ENCODE measurements at places on chromosomes 5 and 9.

GRCh38 chr9:130391866-130392265, 52.9 kb upstream of the ASS1 start:
- no peak for DNase-seq

DNA sequence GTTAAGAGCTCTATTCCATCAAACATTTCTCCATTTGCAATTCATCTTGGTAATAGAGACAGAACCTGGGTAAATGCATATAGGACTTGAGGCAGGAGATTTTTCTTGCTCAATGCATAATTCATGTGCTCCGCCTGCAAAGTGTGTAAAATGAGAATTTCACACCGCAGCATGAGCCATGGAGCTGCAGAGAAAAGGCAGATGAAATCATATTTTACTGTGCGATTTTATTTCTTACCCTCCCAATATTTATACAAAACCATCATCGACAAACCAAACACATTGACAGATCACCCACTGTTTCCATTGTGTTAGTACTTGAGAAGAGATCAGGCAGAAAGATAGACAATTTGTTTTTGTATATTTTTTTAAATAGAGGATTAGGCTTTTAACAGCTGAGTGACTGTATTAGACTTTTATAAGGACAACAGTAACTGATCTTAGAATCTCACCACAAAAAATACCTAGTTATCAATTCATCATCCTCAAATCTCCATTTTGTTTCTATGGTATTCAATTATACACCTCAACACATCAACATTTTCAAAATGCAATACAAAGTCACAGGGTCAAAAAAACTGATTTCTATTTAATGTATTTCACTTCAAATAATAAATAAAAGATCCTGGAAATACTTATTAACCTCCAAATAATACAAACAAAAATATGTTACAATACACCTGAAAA, 191.1 kb downstream of the AP3B1 start:
- DNase-seq, result no peak

GRCh38 chr5:145825751-145826180, 9.4 kb downstream of the PRELID2 start:
- DNase-seq, result no peak

DNA sequence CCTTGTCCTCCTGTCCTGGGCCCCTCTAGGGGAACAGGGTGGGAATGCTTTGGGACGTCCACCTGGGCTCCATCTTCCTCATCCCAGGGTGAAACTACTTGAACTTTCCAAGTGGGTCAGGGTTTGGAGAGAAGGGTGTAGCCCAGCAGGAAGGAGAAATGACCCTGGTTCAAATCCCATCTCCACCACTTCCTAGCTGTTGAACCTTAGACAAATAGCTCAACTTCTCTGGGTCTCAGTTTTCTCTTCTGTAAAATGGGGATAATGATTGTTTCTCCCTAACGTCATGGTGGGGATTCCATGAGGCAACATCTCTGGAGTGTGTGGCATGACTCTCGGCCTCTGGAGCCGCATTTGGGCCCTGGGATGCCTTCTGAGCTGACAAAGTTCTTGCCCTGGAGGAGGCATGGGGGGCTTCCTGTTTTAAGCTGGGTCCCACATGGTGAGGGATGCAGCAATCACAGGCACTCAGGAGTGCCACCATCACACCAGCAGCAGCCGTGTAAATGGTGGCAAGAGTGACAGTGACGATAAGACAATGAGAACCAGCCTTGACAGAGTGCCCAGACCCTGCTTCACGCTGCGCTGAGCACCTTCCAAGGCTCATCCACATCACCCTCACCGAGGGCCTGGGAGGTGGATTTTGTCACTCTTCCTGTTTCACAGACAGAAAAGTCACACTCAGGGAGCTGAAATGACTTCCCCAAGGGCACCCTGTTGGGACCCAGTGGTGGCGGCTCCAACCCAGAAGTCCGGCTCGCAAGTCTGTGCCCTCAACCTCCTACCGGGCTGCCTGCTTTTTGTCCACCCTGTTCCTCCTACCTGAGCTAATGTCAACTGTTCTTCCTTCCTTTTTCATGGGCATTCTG, 69.5 kb upstream of the IER5L start:
- no peak for DNase-seq

DNA sequence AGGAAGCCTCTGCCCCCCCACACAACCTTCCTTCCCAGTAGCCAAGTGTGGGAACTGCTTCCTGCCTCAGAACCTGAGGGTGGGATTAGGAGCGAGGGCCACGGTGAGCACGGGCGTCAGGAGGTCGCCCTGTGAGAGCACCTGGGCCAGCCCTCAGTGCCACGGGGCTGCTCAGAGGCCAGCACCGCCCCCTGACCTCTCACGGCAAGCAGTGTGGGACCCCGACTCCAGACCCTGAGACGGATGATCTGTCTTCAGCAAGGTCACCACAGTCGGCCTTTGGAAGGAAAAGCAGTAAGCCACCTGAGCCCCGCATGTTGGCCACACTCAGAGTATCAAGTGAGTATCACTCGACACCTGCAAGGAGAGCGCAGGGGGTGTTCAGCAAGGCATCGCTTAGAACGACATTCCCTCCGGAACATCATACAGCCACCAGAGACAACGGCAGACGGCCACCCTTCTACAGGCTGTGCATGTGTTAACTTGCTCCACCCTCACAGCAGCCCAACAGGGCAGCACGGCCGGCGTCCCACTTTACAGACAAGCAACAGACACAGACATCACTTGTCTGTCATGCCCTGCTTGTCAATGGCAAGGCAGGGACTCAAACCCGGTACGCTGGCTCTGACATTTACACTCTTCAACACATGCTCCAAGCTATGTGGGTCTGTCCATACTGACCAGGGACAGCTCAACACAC, 50.2 kb downstream of the IPPK start:
- no peak for DNase-seq

DNA sequence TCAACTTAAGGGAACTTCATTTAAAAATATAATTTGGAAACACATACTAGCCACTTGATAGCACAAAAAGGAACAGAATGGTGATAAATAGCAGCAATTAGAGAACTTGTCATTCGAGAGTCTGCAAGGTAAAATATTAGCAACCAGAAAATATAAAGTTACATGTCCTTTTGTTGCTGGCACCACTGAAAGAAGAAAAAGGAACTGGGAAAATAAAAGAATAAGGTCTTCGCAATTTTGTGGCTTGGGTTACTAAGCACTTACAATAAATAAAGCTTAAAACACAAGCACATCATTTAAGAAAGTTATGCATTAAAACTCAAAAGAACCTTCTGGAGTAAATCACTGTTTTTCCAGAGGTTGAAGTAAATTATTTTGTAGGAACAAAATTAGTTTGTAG, 149.9 kb upstream of the FBN2 start:
- DNase-seq, result no peak

GRCh38 chr5:854217-854616, 3.4 kb upstream of the ZDHHC11 start:
- DNase-seq, result no peak

- DNase-seq, result no peak
Measured at GRCh38 chr9:114031948-114032840, 45.9 kb downstream of the AMBP start.

GRCh38 chr5:44885903-44886302, 77.2 kb downstream of the MRPS30 start:
- no peak for DNase-seq
